ENCODE measurements at places on chromosomes 7 and 10. TPM values are rescaled to one million over a fixed set of nuclear protein-coding genes. Genes with fewer than 3 reads are reported as not detected.

DNA sequence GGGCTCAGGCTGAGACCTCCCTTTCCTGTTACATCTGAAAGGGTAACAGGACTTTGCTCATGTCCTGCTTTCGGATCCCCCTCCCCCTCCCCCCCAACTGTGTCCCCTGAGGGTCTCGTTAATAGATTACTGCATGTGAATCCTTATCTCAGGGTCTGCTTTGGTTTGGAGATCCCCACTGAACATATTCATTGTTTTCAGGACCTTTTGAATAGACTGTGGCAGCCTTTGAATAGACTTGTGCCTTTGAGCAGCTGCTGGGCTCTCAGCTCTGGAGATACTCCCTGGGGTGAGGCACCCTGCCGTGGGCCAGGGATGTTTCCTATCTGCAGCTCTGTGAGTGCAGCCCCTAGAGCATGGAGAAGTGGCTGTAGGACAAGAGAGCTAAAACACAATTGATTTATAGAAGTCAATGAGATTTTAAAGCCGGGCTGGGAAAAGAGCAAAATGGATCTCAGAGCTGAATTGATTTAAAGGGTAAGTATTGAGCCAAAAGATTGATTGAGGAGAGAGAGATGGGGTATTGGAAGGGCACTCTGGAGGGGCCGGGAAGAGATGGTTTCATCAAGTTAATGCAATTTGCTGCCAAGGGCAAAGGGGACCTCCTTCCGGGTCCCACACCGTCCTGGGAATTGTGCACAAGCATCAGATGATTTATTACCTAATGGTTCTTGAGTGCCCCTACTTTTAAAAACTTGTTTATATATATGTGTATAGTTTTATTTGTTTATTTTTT lies 9.9 kb downstream of the ARHGAP22 start:
- DNase-seq, result no peak

DNA sequence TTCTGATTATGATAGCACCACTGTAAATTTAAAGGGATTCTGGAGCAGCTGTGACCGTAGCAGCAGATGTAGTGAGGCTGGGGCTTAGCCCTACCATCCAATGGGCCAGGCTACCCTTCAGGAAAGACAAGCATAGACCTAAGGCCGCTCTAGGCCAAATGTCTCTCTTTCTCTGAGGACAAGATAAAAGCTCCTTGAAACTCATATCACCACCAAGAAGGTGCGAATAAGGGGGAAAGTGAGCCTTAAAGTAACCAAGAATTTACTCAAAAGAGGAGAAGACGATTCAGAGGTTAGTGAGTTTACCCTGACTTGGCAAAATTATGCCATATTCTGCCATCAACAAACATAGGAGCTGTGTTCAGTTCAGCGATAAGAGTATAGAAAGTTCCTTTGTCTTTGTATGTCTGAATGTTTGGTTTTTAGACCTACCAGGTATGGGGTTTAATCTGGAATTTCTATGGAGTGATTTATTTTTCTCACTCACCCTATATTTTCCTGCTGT lies 79.8 kb downstream of the PFKFB3 start:
- DNase-seq, result no peak

GRCh38 chr7:65731562-65732035 lies 141.3 kb upstream of the VKORC1L1 start:
- peak; percentile 32 for DNase-seq

DNA sequence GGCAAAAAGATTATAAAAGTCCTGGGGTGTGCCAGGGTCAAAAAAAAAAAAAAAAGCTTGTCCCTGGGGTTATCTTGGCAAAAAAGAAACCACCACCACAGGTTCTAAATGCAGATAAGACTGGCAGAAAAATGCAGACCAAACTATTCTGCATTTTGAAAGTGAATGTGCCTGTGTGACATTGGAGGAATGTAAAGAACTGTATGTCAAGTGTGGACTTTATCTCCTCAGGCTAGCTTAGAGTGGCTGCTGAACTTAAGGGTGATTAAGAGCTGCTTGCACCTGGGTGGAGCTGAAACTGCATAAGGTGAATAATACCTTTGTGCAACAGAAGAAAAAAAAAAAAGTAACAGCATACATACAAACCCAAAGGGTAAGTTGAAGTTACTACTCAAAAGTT lies 1.3 kb upstream of the NAPEPLD start:
- no peak for DNase-seq

DNA sequence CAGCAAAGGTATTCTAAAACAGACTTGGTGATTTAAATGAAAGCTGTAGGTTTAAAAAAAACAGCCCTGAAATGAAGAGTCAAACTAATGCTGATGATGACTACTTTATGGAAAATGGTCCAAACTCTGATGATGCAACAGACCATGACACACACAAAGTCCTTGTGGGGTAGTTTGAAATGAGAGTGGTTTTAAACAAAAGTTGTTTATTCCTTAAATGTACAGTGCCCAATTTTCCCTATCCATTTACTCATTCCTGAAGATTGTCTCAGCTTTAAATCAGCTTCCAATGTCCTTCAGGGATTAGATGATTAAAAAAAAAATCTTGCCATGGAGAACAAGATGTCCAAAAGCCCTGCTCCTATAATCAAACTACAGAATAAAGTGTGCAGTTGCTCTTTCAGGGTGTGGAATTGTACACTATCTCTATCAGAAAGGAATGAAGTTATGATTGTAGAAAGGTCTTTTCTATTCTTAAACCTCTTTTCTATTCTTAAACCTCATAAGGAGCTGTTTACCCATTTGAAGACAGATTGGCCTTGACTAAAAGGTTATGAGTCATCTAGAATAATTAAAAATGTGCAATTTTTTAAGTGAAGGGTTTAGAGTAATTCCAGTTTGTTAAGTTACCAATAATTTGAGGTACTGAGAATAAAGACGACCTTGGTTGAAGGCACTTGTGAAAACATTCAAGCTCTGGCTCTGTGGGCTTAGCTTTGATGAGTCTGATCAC lies 70.2 kb upstream of the ITGA8 start:
- DNase-seq, result no peak

- peak; percentile 60 for DNase-seq
Measured at GRCh38 chr10:105950410-105950809, 1214.1 kb downstream of the SORCS1 start.

DNA sequence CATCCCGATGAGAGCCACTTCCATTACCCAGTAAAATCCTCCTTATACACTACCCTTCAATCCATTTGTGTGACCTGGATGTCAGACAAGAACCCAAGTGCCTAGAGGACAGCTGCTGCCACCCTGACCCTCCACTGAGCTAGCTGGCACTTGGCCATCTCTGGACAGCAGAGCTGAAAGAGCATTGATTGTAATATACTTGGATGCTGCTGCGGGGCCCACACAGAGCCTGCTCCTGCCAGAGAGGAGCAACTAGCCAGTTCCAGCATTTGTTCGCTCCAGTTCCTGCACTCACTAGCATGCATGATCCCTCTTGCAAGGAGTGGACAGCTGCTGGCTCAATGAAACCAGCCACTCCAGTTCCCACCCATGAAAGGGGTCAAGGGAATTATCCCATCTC lies 8.4 kb upstream of the TMEM254 start:
- no peak for DNase-seq

- DNase-seq, result no peak
Measured at GRCh38 chr10:96270571-96270970, 798 bp downstream of the BLNK start.

DNA sequence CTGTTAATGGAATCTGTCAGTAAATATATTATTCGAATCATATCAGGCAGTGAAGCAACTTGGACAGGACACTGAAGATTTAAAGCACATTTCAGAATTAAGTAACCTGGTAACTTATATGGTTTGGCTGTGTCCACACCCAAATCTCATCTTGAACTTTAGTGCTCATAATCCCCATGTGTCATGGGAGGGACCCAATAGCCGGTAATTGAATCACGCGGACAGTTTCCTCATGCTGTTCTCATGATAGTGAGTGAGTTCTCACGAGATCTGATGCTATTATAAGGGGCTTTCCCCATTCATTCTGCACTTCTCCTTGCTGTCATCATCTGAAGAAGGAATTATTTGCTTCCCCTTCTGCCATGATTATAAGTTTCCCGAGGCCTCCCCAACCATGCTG lies 83.2 kb upstream of the COL1A2 start:
- DNase-seq, result no peak

DNA sequence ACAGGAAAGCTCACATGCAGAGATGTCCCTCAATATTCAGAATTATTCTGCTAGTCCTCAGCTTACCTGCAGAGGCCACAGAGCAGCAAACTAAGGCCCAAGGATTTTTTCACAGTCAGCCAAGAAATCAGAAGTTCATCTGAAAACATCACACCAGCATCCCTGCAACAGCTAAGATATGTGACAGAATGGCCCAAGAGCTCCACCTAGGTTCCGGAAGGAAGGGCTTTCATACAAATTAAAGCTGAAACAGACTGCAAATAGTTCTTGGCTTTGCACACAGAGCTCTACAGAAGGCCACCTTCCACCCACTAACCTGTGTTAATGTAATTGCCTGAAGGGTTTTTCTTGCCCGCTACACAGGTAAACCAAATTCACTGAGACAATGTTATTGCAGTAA lies 438.8 kb upstream of the C7orf33 start:
- no peak for DNase-seq

NEUROD6 gene
- total RNA-seq, result 0.96 TPM

- DNase-seq, result no peak
Measured at GRCh38 chr7:154914308-154914995, 88.5 kb downstream of the PAXIP1 start.

DNA sequence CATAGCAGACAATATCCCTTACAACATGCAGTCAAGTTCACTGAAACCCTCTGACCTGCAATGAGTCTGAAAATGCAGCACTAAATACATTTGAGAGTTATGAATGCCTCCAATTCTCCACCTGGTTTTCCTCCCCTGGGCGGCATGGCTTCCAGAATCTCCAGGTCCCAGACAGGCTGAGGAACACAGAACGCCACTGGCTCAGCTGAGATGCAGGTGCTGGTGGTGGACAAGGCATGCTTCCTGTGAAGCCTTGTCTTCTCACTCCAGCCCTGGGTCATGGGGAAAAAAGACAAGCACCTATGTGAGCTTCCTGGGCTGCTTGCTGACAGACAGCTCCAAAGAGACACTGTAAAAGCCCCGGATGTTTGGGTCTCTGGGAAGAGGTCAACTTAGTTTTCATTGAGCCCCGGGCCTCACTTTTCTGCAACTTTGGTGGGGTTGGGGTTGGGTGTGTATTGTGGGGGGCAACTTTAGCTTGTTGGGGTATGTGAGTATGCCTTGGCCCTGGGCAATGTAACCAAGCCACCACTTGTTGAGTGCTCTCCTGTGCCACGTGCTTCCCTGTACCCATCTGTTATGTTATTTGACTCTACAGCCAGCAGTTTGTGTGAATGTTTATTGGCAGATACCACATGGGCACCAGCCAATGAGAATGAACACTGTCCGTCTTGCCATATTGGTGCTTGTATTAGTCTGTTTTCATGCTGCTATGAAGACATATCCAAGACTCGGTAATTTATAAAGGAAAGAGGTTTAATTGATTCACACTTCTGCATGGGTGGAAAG lies 127.8 kb downstream of the EMX2 start:
- no peak for DNase-seq

GRCh38 chr7:115654384-115655214 lies 376.0 kb downstream of the TFEC start:
- no peak for DNase-seq

INMT gene
- total RNA-seq, result 151 TPM

TLL2 gene
- total RNA-seq, result 1.2 TPM

TSPAN12 gene
- 6.7 TPM for total RNA-seq

DNA sequence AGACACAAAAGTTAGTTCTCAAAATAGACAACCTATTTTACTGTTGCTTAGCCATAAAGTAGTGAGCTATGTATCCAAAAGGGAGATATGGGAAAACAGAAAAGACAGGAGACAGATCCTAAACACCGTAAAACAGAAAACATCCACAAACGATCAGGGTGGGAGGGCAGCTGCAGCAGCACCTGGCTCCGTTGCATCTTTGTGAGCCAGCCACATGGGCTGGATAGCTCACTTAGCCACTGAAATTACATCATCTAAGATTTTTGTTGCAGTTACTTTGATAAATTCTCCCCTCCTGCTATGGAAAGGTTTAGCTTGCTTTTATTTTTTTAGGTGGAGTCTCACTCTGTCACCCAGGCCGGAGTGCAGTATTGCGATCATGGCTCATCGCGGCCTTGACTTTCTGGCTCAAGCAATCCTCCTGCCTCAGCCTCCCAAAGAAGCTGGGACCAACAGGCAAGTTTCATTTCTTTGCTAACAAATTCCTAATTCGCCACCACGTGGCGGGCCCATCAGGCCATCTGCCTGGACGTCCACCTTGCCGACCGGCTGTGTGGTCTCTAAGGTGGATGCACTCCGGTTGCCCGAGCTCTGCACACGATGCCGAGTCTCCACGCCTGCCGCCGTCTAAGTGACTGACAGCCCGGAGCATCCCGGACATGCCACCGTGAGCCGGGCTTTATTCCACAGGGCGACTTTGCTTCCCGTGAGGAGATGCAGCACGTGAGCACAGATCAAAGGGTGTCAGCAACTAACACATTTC lies 159.8 kb downstream of the DIP2C start:
- no peak for DNase-seq

OGDHL gene
- total RNA-seq, result not detected

DNA sequence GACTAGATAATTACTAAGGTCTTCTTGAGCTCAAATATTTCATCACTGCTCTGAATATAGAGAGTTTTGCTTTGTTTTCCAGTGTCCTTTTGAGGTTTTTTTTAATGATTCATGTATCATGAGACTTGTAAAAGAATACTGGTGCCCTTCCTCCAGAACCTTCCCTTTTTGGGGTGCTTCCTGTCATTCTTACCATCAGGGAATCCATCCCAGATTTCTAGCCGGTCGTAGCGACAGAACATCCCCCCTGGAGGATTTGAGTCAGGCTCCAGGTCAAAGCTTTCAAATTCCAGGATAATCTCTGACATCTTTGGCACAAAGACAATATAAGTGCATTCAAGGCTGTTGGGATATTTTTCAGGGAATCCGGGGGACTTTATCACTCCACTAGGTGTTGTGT lies 71.0 kb downstream of the NRP1 start:
- DNase-seq, result no peak

DNA sequence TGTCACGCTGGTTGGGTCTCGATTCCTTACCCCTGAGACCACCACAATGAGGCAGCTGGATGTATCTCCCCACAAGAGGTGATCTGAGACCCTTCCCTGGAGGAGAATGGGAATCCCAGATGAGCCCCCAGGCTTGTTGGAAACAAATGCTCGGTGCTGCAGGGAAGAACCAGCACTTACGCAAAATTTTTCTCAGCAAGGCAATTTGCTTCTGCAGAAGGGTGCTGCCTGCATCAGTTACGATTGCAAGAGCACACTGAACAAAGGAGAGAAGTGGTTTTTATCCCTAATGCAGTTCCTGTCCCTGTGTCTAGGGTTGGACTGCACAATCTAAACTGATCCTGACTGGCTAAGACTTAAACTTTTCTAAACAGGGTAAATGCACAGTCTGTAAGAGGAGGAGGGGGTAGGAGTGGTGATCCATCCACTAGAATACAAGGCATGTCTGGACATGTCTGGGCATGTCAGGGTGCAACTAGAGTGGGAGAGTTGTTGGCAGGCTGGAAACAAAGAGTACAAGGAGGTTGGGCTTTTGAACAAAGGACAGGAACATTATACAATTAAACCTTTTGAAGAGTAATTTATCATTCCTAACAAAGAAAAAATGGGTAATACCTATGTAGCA lies 114.9 kb upstream of the FAM3C start:
- DNase-seq, result no peak

- DNase-seq, result no peak
Measured at GRCh38 chr10:60534761-60535389, 145.2 kb upstream of the ANK3 start.

GRCh38 chr10:1968257-1969033 lies 231.1 kb upstream of the ADARB2 start:
- no peak for DNase-seq

- DNase-seq, result no peak
Measured at GRCh38 chr10:131983780-131984179, 2.1 kb upstream of the BNIP3 start.

- DNase-seq, result no peak
Measured at GRCh38 chr10:74118804-74119203, 31.8 kb downstream of the AP3M1 start.

LLCFC1 gene
- total RNA-seq, result not detected

ELFN1 gene
- 0.96 TPM for total RNA-seq

Data from umbilical cord (tissue), 2 donors.